ENCODE measurements at places on chromosomes 2 and 18.

DNA sequence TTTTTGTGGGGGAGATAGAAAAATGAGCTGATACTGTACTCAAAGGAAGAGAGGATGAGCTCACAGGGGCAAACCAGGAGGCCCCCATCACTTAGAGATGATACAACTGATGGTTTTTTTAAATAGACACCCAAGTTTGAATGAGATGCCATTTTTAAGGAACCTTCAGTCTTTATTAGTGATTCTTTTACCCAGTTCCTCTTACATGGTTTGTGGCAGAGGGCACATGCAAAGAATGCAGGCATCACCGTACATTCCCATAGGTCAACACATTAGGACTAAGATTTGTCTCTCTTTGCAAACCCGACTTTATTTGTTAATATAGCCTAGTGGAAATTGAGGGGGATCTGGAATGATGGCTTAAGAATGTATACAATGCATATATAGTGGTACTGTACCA lies 250.9 kb downstream of the ASXL3 start:
- DNase-seq = no peak

DNA sequence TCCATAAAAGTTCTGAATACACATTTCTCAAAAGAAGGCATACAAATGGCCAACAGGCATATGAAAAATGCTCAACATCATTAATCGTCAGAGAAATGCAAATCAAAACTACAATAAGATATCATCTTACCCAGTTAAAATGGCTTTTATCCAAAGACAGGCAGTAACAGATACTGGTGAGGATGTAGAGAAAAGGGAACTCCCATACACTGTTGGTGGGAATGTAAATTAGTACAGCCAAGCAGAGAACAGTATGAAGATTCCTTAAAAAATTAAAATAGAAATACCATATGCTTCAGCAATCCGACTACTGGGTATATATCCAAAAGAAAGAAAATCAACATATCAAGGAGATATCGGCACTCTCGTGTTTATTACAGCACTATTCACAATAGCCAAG lies 1312.5 kb downstream of the DSC3 start:
- DNase-seq = no peak

- DNase-seq = no peak
Measured at GRCh38 chr2:179636995-179637394, 224.4 kb downstream of the ZNF385B start.

DNA sequence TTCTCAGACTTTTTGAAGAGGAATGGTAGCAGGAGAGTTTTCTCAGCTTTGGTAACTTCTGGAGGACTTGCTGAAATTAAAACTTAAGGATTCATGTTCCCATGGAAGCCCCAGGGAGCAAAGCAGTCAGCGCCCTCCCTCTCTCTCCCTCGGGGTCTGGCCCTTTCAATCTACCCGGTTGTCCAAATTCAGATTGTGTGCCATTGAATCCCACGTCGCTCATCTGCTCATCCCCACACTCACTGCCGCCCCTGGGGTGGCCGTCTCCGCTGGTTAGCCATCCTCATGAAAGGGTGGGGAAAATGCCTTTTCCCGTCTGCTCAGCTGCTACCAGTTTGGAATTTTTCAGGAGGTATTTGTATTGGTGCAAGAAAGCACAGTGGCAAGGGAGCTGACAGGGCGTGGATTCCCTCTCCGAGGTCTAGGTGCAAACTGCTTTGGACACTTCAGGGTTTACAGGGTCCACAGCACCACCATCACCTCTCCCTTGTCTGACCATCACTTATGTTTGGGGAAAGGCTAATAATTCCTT lies 27.1 kb downstream of the MCFD2 start:
- no peak for DNase-seq

GRCh38 chr2:227326783-227327182 lies 1.7 kb downstream of the MFF start:
- DNase-seq = no peak

DNA sequence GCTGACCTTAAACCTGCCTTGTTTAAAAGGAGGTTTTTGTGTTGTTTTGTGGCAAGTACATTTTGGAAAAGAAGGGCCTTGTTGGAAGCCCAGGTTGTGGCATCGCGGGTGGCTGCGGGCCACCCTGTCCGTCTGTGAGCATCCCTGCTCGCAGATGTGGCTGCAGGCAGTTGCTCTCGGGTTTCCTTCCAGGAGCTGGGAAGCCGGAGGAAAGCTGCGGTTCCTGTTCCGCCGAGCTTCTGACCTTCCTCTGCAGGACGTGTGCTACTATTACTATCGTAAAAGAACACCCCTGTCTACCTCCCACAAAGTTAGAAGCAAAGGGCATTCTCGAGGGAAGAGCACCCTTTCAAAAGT lies 766 bp downstream of the MFF start:
- no peak for DNase-seq

DNA sequence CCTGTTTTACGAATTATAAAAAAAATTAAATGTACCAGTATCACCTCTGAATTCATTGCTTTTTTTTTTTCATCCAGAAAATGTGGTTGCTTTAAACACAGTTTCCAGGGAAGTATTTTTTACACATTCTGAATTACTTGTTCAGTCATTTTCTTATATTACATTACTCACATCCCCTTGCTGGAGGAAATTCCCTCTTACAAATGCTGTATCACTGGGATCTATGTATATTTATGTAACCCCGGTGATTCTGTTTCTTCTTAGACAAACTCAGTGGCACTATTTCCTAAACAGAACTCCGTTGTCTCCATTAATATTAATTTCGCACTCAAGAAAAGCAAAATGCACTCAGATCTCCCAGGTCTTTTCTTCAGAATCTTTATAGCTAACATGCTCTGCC lies 1078.5 kb upstream of the ZEB2 start:
- no peak for DNase-seq

DNA sequence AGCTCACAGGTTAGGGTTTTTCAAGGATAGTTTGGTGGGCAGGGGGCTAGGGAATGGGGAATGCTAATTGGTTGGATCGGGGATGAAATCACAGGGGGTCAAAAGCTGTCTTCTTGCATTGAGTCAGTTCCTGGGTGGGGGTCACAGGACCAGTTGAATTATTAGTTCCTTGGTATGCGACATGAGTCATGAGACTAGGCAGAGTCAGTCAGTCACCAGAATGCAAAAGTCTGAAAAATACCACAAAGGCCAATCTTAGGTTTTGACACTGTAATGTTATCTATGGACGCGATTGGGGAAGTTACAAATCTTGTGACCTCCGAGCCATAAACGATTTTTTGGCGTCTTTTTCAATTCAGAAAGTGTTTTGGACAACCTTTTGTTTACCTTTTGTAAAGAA lies 101.2 kb downstream of the ZNF519 start:
- DNase-seq = no peak

GRCh38 chr2:218400167-218400929 lies 680 bp downstream of the CTDSP1 start:
- no peak for DNase-seq

DNA sequence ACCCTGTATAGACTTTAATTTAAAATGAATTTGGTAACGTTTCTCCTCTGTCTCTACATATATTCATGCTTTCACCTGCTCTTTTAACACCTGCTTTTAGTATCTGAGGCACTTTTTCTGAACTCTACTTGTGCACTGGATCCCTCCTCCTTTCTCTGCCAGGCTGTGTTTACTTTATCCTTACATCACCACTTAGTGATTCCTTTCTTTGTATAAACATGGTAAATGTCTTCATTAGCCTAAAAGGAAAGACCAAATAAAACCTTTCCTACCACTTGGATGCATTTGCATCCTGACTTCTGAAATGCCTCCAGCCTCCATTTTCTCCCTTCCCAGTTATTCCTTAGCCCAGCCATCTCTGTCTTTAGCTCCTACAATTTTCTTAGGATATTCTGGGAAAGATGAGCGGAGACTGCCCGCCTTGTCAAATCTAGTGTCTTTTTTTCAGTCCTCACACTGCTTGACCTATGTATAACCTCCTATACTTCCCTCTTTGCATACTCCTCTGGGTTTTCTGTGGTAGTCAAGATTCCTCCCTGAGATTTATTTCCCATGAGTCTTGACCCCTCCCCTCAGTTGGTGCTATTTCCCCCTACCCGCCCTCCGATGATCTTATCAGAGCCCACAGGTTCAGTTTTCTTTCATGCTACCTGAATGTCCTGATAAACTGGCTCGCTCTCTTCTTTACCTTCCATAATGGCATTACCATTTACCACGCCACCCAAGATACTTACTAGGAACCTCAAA lies 44.8 kb downstream of the REL start:
- no peak for DNase-seq

- no peak for DNase-seq
Measured at GRCh38 chr2:229780856-229781773, 66.8 kb upstream of the DNER start.

- no peak for DNase-seq
Measured at GRCh38 chr18:32732165-32732564, 40.7 kb downstream of the KLHL14 start.

- DNase-seq = no peak
Measured at GRCh38 chr2:212915121-212915782, 236.2 kb downstream of the IKZF2 start.

- DNase-seq = no peak
Measured at GRCh38 chr18:26524002-26524401, 24.4 kb downstream of the KCTD1 start.

All from activated naive CD4-positive, alpha-beta T cell (primary cell).